ENCODE measurements at places on chromosomes 12 and 14. TPM values are rescaled to one million over a fixed set of nuclear protein-coding genes. Genes with fewer than 3 reads are reported as not detected.

DNA sequence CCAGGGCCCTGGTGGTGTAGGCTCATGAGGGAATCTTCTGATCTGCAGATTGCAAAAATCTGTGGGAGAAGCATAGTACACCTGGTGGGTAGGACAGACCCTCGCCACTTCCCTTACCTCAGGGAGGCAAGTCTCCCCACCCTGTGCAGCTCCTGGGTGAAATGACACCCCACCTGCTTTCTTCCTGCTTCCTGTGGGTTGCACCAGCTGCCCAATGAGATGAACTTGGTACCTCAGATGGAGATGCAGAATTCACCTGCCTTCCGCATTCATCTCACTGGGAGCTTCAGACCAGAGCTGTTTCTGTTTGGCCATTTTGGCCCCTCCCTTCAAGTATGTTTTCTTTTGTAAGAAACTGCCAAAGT, 4.7 kb downstream of the CLEC2D start:
- DNase-seq, result peak; percentile 84

DNA sequence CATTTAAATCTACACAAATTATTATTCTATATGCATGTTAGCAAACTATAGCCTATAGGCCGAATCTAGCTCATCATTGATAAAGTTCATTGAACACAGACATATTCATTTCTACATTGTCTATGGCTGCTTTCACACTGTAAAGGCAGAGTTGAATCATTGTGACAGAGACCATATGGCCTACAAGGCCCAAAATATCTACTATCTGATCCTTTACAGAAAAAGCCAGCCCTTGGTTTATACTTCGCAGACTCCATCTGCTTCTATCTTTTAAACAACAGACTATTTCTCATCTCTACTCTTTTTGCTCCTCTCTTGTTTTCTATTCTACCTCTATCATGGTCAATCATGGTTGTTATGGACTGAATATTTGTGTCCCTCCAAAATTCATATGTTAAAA, 190.7 kb downstream of the EXOC5 start:
- DNase-seq, result no peak

GRCh38 chr12:14156606-14157005, 175.2 kb upstream of the GRIN2B start:
- no peak for DNase-seq

- no peak for DNase-seq
These were observed 154.5 kb downstream of the MON2 start for GRCh38 chr12:62621101-62621638.

DNA sequence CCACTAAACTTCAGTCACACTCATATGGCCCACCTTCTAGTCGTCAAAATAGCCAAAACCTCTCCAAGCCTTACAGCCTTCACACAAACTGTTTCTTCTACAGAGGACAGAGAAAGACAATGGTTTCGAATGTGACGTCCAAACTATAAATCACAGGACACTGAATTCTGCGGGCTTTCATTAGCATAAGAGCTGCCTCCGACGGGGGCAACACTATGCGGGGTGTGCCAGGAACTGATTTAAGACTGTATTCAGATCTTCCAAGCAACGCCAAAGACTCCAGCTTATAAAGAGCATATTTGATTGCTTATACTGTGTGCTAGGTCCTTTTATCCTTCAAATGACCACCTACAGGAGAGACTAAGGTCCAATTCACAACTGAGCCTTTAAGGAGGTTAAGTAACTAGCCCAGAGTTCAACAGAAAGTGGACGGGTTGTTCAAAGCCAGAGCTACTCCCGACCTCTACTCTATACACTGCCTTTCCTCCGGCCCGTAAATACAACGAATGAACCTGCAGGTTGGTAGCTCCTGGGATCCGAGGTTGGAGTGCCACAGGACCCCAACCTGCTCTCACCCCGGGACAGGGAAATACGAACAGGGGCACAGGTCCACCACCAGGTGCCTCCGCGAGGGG, 575 bp downstream of the L2HGDH start:
- no peak for DNase-seq

- no peak for DNase-seq
These were observed 65.1 kb downstream of the TRAFD1 start for GRCh38 chr12:112190231-112191025.

DNA sequence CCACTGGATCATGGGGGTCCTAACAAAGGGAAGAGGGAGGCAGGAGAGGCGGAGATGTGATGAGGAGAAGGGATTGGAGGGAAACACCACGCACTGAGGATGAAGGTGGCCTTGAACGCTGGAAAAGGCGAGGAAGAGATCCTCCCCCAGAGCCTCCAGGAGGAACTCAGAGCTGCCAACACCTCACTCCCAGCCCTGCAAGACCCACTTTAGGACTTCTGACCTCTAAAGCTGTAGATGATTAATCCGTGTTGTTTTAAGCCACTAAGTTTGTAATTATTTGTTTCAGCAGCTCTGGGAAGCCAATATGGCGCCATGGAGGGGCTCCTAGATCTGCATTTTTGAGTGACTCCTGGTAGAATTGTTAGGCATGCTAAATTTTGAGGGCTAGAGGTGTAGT, 74.6 kb upstream of the CEP83 start:
- DNase-seq, result no peak

- DNase-seq, result no peak
These were observed 13.0 kb downstream of the KMT5A start for GRCh38 chr12:123396954-123397353.

Gene PXN
- 205 TPM for total RNA-seq

Gene SMIM41
- 0.54 TPM for total RNA-seq

Gene STYK1
- not detected for total RNA-seq
